Fibroblast of upper back skin (primary cell): ENCODE measurements at places on chromosomes 12 and 14.
A peak's percentile ranks its signal among the peaks of the same experiment; 100 is the strongest.

DNA sequence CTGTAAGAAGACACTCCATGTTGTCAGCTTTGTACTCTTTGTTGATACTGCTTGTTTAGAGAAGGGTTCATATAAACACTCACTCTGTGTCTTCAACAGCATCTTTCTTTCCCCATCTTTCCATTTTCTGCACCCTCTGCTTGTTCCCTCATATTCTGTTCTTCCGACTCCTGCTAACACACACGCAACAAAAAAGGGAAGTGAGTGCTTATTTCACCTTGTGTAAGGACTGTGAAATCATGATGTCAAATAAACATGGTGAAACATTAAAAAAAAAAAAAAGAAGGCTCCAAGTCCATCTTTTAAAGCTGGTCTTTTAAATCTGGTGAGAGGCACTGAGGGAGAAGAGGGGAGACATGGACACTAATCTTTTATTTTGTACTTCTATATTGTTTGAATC is 145.4 kb downstream of the RPAP3 start:
- no peak for DNase-seq

DNA sequence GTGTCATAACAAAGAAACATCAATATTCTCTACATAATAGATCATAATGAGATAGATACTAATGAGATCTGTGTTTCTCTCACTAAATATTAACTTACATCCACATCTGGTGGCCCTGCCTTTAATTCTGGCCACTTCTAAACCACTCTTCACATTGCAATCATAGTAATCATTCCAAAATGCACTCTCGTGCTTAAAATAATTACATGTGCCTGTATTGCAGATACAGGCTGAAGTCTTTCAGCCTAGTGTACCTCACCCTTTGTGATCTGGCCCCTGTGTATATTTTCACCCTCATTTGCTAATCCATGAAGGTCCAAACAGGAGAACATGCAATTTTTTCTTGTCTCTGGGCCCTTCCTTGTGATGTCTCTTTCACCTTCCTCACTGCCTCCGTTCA is 108.0 kb downstream of the LIN7A start:
- DNase-seq: peak; percentile 34

DNA sequence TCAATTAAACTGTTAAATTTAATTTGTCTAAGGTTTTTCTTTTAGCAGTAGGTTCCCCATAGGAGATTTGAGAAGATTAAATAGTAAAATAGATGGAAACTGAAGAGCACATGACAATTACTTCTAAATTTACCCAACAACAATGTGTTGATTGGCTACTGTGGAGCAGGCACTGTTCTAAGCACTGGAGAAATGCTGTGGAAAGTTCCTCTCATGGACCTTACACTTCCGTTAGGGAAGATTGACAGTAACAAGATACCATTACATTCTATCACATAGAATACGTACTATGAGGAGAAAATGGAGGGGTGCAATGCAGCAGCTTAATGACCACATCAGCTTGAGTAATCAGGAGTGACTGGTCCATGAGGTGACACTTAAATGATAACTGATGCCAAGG is 8.1 kb upstream of the STAB2 start:
- no peak for DNase-seq

DNA sequence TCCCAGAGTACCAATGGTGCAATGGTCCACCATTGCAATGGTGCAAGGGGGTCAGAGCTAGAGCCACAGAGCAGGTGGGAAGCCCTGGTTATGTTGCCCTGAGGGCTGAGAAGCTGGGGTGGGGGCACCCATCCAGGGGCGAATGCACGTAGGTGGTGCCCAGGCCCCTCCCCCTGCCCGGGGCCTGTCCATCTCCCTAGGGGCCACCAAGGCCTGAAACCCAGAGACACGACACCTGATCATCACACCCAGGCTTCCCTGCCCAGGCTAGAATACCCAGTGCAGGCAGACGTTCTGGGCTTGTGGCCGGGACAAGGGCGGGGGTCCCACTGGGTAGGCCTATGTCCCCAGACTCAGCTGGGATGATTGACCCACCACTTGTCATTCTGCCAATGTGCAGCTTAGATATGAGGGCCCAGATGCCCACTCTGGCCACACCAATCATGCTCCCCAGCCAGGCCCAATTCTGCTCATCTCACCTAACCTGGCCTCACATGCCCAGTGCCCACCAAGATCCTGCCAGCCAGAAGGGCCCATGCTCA is 83.2 kb downstream of the ALG10 start:
- DNase-seq: no peak

DNA sequence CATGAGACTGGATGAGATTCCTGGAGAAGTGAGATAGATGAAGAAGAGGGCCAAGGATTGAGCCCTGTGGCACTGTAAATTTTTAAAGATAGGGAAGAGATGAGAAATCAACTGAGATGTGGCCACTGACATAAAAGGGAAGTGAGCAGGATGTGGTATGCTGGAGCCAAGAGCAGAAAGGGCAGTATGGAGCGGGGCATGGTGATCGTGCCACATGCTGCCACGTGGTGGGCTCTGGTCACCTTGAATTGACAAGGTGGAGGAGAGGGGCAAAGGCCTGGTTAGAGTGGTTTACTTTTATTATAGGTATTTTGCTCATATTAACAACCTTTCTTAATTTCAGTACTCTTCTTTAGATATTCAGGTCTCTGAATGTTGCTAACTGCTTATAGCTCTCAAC is 257.9 kb downstream of the NEDD1 start:
- no peak for DNase-seq

- no peak for DNase-seq
These were observed 16.5 kb downstream of the JAG2 start for GRCh38 chr14:105151838-105152793.

- no peak for DNase-seq
These were observed 11.4 kb upstream of the CYP46A1 start for GRCh38 chr14:99672506-99673304.

- no peak for DNase-seq
These were observed 43.6 kb downstream of the ATL1 start for GRCh38 chr14:50603565-50603964.

DNA sequence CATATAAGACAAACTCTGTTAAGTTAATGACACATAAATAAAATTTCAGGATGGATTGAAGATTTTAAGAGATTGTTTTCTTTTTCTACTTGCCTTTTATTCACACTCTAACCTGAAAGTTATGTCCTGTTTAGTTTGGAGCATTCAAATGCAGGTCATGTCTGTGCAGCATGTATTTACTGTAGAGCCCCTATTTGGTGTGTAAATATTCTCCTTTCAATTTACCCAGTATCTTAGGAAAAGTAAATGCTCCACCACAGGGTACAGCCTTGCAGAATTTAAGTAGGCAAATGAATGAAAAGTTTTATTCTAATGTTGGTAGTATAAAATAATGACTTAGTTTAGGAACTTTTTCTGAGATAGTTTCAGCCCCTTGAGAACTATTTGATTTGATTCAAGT is 6.2 kb upstream of the DCN start:
- DNase-seq: no peak

GRCh38 chr12:73181244-73181643 is 909.1 kb downstream of the TRHDE start:
- no peak for DNase-seq

GRCh38 chr12:80222261-80222660 is 122.9 kb downstream of the OTOGL start:
- no peak for DNase-seq

DNA sequence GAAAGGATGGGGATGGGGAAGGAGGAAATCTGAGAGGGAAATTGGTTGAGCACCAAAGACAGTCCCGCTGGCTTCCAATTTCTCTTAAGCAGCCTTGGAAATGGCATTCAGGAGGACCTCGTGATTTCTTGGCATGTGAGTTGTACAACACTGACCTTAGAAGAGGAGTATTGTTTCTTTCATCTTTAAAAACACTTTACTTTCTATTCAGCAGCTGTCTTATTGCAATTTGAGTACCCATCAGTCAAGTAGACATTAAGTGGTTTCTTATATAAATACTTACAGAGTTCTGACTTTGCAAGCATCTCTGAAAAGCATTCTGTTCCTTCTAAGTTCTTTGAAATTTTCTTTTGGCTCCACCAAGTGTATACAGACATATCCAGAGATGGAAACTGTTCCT is 83.2 kb downstream of the LMNTD1 start:
- DNase-seq: no peak

- DNase-seq: peak; percentile 19
These were observed 291.8 kb upstream of the TBX3 start for GRCh38 chr12:114975640-114976310.

DNA sequence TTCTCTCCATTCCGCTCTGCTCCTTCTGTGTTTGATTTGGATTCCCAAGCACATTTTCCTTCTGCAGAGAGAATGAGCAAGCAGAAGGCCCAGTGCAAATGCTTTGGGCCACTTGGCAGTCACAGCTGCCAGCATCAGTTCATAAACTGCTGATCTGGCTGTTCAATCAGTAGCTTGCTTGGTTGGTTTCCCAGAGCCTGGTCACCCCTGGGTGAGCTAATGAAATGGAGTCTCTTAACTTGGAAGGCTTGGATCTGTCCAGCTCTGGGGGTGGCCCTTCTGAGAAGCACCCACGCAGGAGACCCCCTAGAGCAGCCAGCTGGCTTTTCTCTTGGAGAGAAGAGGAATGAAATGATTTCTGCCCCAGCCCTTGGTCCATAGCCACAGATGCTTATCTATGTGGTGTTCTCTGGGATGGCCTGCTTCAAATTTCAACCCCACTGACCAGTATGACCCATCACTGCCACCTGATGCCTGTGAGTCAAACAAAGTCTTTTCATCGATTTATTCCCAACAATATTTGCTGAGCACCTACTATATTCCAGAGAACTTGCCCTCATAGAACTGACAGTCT is 30.3 kb downstream of the FAIM2 start:
- DNase-seq: no peak

GRCh38 chr14:104314251-104314941 is 176.0 kb downstream of the KIF26A start:
- no peak for DNase-seq

GRCh38 chr14:52998376-52999015 is 47.6 kb upstream of the FERMT2 start:
- peak; percentile 91 for DNase-seq

DNA sequence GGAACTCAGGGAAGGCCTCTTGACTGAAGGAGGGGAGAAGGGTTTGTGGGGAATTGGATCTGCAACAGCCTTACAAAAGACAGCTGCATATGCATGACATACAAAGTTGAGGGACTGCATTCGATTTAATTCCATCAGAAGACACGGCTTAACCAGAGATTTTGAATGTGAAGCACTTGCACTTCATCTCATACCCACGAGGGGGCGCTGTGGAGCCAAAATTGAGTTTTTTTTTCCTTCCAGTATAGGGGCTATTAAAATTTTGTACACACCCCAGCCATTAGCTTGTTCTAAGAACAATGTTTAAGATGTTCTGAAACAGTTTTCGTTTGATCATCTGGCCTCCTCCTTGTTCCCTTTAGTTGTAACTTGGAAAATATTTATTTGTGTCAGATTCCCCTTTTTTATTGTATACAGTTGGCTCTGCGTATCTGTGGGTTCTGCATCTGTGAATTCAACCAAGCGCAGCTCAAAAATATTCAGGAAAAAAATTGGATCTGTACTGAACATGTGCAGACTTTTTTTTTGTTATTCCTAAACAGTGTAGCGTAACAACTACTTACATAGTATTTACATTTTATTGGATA is 1.6 kb downstream of the SUDS3 start:
- DNase-seq: peak; percentile 52

DNA sequence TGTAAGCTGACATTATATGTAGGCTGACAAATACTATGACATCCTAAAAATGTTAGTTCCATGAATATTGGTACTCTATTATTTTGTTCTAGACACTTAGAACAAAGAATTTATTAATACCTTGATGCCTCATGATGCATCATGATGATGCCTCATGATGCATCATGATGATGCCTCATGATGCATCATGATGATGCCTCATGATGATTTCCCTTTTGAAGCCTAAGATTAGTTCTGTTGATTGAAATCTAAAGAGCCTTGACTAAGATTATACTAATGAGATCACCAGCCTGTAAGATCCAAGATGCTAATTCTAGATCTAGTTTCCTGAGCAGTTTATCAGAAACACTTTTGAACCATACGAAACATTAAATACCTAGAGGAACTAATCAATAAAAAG is 4.6 kb upstream of the CEP128 start:
- DNase-seq: no peak

DNA sequence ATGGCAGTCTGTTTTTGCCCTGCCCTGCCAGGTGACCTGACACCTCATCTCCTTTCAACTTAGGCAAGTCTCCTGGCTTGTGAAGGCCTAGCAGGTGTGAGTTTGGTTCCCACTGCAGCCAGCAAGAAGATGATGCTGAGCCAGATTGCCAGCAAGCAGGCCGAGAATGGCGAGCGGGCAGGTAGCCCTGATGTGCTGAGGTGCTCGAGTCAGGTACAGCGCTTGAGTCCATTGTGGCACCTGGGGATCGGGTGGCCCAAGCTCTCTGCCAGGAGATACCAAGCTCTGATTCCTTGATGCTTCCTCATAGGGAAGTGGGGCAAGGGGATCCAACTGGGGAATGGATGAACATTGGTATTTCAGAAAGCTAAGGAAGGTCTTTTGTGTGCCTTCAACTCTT is 4.1 kb upstream of the CSAD start:
- no peak for DNase-seq

- DNase-seq: no peak
These were observed 12.2 kb downstream of the RAPGEF3 start for GRCh38 chr12:47746523-47746922.

DNA sequence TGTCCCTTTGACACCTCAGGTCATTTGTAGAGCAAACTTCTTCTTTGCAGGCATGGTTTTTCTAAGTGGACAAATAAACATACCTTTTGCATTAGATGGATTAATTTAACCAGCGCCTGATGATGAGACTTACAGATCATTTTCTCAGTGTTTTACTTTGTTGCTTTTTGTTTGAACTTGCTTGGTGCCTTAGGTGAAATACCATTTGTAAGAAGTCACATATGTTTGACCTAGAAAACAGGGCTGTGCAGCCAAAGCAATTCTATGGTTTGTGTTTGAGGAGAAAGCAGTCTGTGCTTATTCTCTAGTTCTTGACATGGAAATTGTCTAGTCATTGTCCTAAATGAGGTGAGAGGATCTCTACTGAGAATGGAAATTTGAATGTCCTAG is 111.1 kb downstream of the DIP2B start:
- DNase-seq: no peak

- no peak for DNase-seq
These were observed 19.1 kb downstream of the RTL1 start for GRCh38 chr14:100884456-100884855.

GRCh38 chr12:62635649-62636048 is 169.0 kb downstream of the MON2 start:
- no peak for DNase-seq

DNA sequence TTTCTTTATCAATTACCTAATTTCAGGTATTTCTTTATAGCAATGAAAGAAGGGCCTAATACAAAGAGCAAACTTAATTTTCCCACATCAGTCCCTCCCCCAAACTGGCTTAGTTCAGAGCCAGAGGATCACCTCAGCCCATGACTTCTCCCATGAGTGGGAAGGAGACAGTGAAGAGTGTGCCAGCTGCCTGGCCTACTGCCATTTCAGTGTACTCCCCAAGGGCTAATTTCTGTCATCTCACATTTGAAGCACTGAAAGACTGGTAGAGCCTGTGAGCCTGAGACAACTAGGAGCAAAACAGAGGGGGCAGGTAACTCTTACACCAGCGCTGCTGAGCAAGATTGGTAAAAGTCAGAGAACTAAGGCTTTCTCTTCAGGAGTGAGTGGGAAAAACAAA is 29.1 kb upstream of the ADAM20 start:
- DNase-seq: no peak
